ENCODE measurements at places on chromosomes 11 and 22.

DNA sequence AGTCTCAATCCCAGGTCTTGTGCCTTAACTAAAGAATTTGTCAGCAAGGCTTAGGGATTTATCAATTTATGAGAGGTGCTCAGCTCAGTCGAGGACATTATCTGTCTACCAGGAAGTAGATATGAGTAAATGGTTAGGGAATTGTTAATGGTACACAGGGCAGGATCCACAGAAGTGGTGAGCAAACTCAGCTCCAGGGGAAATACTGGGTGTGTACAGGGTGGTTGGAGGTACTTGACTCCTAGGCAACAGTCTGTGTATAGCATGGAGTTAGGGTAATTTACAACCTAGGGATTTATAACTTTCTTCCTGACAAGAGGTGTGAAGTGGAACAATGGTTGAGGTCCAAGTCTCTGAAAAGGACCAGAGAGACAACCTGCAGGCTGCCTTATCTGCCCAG, 123.4 kb upstream of the OR9Q1 start:
- DNase-seq, result no peak

- no peak for DNase-seq
These were observed 76.1 kb downstream of the BBOX1 start for GRCh38 chr11:27116684-27117083.

DNA sequence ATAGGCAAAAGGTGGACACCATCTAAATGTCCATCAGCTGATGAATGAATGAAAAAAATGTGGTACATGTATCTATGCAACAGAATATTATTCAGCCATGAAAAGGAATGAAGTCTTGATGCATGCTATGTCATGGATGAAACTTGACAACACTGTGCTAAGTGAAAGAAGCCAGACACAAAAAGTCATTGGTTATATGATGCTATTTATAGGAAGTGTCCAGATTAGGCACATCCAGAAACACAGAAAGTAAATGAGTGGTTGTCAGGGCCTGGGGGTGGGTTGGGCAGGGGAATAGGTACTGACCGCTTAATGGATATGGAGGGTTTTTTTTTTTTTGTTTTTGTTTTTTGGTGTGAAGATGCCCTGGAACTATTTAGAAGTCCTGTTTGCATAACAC, 21.7 kb upstream of the MN1 start:
- no peak for DNase-seq

DNA sequence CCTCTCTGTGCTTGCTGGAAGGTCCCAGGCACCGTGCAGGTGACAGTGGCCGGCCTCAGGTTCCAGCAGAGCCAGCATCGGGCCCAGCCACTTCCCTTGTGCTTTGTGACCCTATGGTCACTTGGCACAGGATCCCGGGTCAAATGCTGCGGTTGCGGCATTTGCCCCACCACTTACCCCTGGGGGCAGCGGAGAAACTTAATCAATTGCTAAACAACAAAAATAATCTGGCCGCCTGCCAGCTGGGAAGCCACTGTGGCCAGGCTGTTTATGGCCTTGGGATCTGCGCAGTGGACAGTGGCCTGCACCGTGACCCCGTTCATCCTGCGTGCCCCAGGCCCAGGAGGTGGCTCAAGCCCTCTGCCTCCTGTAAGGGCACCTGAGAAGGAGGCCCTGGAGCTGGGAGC, 65.0 kb downstream of the LRP5 start:
- no peak for DNase-seq

DNA sequence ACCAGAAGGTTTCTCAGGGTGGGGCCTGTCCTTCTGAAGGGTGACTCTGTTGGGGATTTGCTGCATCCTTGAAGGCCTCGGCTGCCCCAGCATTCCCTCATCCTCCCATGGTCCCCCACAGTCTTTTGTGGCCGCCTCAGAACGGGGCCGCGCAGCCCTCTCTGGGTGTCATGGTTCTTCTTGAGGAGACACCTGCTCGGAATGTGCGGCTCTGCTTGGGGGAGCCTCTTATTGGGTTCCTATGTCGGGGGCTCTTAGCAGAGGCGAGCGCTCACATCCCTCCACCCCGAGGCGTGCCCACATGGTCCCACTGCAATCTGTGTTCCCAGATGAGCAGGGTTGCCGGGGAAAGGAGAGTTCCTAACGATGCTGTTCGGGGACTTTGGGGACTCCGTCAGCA, 1008.4 kb downstream of the BRD1 start:
- no peak for DNase-seq

- no peak for DNase-seq
These were observed 756.8 kb downstream of the NTM start for GRCh38 chr11:132126973-132127899.

GRCh38 chr11:78372114-78372768, 45.4 kb downstream of the GAB2 start:
- DNase-seq, result no peak

DNA sequence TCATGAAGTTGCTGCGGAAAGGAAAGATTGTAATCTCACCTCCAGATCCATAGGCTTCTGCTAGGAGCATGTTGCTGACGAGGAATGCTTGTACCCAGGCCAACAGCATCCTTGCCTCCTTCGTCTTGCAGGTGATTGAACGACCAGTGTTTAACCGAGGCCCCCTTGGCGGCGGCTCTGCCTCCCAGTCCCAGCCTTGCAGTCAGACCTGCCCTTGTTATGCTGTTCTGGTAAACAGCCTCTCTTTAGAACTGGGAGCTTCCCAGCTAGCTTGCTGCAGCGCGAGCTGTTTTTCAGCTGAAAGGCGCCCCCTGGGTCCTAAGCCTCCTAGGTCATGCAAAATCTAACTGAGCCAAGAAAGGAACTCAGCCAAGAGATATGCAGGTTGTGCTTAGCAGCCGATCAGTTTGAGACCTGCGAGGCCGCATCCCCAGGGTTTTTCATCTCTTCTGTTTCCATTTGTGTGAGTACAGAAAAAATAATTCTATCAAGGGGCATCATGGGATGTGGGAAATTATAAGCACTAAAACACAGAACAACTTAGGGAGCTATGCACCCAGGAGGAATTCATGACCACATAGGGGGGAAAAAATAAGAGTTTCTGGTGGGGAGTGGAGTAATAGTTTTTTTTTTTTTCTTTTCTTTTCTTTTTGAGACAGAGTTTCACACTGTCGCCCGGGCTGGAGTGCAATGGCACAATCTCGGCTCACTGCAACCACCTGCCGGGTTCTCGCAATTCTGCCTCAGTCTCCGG, at the start of gene PIK3IP1:
Gene PIK3IP1, minus strand, starts transcription at position 253 of the 754 bp plus-strand sequence. Its CDS starts 144 bp downstream, at position 109.
- DNase-seq, result peak; percentile 91

GRCh38 chr11:12889243-12889642, 119.9 kb upstream of the RASSF10 start:
- no peak for DNase-seq

GRCh38 chr22:42695294-42695693, 25.4 kb downstream of the A4GALT start:
- DNase-seq, result no peak

DNA sequence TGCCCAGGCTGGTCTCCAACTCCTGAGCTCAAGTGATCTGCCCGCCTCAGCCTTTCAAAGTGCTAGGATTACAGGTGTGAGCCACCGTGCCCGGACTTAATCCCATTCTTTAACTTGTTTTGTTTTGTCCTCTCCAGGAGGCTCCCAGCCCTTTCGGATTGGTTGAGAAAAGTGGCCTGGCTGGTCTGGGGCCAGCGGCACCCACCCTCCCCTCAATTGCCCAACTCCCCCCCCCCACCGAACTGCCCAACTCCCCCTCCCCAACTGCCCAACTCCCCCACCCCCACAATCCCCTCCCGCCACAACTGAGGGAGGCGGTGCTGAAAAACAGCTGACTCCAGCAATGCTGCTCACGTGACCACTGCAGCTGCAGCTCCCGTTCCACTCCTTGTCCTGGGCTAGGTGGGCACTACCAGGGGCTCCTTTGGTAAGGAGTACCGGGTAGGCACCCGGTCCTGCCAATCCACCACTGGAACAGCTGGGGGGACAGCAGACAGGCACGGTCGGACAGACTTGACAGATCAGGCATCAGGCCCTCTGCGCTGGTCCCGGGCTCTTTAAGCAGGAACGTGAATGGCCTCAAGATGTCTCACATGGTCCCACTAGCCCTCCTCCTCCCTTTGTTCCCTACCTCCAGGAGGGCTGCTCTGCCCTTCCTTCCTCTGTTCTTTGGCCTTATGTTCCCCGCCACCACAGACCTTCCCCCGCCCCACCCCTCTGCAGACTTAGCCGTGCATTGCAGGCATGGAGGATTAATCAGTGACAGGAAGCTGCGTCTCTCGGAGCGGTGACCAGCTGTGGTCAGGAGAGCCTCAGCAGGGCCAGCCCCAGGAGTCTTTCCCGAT, at the start of gene TCN2:
Gene TCN2, plus strand, starts transcription at position 720 of the 845 bp plus-strand sequence. CDS start 158 bp downstream, outside the sequence.
- DNase-seq, result peak; percentile 79

DNA sequence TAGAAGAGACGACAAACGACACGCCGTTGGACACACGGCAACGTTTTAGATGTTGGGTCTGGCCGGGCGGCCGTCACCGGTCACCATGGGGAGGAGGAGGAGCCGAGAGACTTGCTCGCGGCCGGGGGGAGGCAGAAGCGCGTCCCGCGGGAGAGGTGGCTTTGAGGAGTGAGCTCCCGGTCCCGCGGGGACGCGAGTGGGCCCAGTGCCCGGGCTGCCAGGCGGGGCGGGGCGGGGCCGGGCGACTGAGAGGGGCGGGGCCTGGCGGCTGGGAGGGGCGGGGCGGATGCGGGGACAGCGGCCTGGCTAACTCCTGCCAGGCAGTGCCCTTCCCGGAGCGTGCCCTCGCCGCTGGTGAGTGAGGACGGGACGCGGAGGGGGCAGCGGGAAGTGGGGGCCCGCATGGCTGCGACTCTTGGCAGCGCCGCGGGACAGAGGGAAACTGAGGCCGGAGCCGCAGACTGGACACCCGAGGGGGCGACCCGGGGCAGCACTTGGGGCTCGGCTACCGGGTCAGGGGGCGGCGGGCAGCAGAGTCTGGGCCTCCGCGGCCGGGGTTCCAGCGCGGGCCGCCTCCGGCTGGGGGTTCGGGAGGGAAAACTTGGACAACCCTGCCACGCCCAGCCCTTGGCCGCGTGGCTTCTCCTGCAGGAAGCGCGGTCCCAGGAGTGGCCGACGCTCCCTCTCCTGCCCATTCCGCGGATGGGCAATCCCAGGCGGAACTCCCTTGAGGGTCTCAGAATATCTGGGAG, at the start of gene TSPO:
Gene TSPO, plus strand, starts transcription at position 309 of the 752 bp plus-strand sequence. CDS start 7,680 bp downstream, outside the sequence.
- DNase-seq, result peak; percentile 78

GRCh38 chr11:6735306-6735705, 36.5 kb downstream of the OR2AG2 start:
- no peak for DNase-seq

DNA sequence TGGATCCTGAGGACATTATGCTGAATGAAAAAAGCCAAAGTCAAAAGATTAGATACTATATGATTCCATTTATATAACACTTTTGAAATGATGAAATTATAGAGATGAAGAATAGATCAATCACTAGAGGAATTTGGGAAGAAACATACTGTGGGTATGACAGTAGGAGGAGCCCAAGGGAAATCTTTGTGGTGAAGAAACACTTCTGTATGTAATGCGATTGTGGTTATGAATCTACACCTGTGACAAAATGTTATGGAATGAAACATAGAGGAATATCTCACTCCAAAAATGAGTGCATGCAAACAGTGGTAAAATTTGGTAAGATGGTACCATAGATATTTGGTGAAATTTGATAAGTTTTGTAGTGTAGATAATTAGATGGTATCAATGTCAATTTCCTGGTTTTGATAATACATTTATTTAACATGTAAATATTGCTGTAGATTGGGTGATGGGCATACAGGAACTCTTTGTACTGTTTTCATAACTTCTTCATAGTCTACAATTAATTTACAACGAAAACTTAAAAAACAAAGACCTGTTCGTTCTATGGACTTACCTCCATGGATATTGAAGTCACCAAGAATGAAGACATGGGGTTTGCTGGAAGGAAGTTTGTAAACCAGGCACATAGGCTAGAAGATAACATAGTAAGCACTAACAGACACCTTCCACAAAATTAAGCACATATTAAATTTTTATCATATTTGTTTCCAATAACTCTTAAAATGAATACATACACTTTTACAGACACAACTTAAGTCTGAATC, 11.5 kb downstream of the MRGPRX1 start:
- DNase-seq, result no peak

DNA sequence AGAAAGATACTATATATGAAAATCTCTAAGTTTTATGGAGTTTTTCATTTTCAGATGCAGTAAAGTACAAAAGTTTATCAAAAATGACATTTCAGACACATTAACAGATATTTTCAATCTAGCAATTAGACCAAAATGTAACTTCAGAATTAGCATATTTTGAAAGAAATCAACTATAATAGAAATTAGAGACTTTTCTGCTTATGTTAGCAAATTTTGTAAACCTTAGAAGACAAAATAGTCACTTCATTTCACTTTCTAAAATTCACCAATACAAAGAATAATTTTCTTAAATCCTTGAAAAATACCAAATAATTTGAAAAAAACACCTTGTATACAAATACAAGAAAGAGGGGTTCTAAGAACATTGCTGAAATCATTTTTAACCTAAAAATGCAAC, 135.8 kb upstream of the FIBIN start:
- no peak for DNase-seq

GRCh38 chr11:128421577-128422330, 165.6 kb downstream of the ETS1 start:
- no peak for DNase-seq

DNA sequence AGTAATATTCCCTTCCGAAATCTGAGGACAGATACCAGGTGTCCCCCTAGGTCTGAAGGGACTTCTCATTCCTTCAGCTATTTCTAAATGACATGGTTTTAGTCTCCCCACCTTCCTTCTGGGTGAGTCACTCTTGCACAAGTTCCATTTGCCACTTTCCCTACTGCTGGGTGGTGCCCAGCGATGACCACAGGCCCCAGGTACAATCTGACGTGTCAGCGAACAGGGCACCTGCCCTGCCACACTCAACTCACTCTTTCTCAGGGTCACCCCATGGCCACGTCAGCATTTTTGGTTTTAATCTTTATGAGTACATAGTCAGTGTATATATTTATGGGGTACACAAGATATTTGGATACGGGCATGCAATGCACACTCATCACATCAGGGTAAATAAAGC, 17.2 kb downstream of the POU2AF1 start:
- DNase-seq, result no peak
